Fibroblast of lung (primary cell): ENCODE measurements at places on chromosomes 2 and 18. TPM values are rescaled to one million over a fixed set of nuclear protein-coding genes. Genes with fewer than 3 reads are reported as not detected.

Gene UGT1A5
- total RNA-seq: not detected in 2 replicates

Gene UGT1A8
- total RNA-seq: not detected in 2 replicates

Gene GKN2
- total RNA-seq: not detected in 2 replicates

Gene APOB
- under 0.01 TPM in 2 replicates for total RNA-seq

Gene LGALSL
- 2.8 and 3.1 TPM in 2 replicates for total RNA-seq
